ENCODE measurements at places on chromosomes 2 and 18. TPM values are rescaled to one million over a fixed set of nuclear protein-coding genes. Genes with fewer than 3 reads are reported as not detected.

DNA sequence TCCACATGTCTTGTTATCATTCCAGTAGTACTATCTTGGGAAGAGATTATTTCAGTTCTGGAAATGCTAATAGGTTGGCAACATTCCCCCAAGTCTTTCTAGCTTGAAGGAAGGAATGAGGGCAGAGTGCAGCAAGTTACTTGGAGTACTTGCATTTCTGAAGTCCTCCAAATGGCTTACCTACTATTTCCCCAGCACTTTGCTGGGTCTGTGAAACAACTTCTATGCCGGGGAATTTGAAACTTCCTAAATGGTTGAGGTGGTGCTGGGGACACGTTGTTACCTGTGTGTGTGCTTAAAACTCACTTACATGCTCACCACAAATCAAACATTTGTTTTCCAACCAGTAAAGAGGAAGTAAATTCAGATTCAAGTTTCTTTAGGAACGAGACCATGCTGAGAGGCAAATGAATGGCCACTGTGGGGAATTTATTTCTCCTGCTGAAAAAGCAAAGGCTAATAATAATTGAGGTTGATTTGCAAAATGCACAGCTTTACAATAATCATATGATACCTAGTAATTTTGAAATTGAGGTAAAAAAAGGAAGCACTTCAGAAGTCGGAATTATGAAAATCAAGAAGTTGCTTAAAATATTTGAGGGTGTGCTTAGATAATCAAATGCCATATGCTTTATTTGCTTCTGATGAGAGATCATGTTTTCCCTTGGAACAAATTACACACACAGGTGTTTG lies 1167.7 kb upstream of the ZEB2 start:
- DNase-seq: no peak

DNA sequence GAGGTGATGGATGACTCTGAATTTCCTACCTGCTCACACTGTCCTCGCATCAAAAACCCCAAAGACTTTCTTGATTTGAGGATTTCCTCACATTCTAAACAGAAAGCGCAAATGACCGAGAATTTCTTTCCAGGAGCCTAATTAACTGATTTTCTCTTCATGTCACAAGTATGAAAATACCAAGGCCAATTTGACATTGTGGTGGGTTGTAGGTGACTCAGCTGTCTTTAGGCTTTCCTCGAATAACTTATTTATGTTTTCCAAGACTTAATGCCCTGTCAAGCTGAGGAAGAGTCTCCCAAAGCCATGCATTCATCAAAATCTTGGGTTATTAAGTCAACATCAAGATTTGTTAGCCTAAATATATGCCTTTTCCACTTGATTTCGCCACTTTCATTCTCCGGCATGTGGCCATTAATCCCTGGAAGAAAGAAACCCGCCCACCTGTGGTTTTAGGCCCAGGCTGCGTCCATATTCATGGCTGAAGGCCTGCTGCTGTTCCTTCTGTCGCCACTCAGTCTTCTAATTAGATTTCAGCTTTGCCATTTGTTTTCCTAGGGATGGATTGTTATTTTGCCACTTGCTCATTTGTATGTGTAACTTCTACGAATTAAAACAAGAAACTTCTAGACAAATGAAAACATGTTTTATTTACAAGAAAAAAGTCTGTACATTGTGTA lies 84.9 kb downstream of the ST6GAL2 start:
- DNase-seq: peak; percentile 13

Gene EVA1A
- total RNA-seq: 2.2 TPM

- no peak for DNase-seq
These were observed 110.4 kb downstream of the CTIF start for GRCh38 chr18:48649231-48649630.

- no peak for DNase-seq
These were observed 109.0 kb upstream of the SLC35G4 start for GRCh38 chr18:11500153-11501122.

Gene PLGLB1
- total RNA-seq: 10.0 TPM

DNA sequence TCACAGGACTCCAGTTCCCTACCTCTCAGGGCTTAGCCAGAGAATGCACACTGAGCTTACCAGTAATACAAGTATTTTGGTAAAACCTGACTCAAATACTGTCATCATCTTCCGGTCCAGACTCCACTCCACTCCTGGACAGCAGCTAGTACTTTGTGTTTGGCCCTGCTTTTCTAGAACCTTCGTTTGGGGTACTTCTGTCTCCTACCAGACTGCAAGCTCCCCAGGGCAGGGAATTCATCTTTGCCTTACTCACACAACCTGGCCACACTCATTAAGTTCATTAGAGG lies 108.9 kb upstream of the CDC42EP3 start:
- no peak for DNase-seq

Gene KCNE4
- total RNA-seq: 23.8 TPM

DNA sequence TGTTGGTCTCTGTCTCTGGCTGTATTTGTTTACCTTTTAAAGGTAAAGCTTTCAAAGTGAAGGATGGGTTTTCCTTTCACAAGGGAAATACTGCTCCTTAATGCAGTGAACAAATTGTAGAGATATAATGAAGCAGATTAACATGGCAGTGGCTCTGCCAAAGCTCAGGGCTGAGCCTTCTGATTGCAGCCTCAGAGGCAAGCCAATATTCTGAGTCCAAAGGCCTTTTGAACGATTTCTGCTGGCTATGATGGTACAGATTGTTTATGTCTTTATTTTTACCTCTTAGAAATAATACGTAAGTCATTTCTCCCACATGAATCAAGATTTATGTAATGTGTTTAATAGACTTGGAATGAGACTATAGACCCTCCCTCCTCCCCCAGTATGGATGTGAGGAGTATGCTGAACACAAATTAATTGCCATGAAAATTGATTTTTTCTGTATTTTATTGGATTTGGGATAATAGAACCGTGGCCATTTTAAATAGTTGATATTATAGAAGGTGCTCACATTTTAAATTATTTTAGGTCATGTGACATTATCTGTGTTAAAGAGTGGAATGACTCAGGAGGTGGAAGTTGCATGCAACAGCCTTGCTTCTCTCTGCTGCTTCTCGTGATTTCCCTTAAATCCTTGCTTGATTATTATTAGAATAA lies 772 bp downstream of the SCN2A start:
- DNase-seq: peak; percentile 84

DNA sequence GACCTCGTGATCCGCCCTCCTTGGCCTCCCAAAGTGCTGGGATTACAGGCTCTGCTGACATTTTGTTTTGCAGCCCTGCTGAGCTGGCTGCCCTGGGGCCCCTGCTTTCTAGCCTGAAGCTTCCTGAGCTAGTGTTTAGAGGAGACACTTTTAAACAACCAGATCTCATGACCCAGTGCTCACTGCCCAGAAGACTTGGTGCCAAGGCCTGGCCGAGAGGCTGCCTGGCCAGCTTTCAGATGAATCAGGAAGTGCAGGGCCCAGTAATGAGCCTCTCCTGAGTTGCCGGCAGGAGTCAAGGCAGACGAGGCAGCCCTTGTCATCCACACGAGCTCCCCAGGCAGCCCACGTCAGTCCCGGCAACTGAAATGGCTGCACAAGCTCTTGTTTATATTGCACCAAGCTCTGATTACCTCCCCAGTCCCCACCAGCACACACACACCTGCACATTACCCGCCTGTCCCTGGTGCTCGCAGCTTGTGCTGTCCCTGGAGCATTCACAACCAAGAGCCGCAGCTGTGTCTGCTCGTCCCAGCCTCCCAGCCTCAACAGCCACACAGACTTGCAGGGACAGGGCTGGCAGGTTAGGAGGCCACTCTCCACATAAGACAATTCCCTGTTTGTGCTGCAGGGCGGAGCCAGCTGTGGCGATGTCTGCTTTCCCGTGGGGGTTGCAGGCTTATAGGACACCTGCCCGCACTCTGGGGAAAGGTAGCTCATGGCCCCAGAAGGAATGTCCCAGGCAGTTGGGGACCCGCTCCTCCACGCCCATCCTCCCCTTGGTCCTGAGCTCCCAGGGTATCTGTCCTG lies 331.2 kb upstream of the MYT1L start:
- DNase-seq: no peak

DNA sequence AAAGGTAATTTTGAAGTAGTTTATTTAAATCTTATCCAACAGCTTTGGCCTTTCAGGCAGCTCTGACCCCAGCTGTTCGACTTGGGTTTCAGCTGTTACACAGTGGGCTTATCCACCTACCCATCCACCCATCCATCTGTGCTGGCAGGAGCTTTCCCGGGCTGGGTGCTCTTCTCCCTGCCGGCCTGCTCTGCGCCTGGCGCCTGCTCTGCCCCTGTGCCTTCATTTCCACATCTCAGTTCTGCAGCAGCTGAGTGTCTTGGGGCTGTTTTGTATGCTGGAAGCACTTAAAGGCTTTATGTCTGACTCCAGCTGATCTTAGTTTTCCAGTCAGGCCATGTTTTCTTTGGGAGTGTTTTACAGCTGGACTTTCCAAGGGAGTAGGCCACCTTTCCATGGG lies 24.2 kb downstream of the LDLRAD4 start:
- DNase-seq: no peak
